ENCODE measurements at places on chromosomes 7 and 10.

DNA sequence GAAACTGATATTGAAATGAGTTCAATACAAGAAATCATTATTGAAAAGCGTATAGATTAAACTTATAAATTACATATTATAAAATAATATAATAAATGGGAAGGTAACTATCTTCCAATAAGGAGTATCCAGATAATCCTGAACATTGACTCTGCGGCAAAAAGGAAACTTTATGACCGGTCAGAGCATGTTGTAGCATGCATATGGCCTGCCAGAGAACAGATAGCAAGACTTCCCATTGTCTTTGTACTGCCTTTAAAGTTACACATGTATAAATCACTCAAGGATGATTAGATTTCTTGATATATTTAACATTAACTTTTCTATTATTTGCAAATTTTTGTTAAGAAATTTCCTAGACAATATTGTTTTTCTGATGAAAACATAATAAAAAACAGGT is 56.2 kb upstream of the ETV1 start:
- DNase-seq = no peak

DNA sequence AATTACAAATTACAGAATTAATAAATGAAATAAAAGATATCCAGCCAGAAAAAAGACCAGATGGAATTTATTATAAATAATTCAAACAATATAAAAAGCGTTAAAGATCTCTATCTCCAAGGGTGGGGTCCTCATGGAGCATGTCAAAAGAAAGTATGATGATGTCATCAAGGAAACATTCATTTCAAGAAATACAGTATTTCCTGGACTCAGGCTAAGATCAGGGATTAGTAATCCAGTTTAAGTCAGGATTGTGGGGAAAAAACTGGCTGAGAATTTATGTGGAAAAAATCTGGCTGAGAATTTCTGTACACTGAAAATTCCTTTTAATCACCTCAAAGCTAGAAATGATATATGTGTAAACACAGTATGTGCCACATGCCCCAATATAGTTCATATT is 1075.3 kb downstream of the XPNPEP1 start:
- no peak for DNase-seq

GRCh38 chr7:36910401-36910800 is 186.1 kb upstream of the AOAH start:
- DNase-seq = no peak

- DNase-seq = no peak
Measured at GRCh38 chr7:121936951-121937623, 64.1 kb downstream of the PTPRZ1 start.

- DNase-seq = no peak
Measured at GRCh38 chr10:114780577-114781184, 40.9 kb upstream of the FHIP2A start.

DNA sequence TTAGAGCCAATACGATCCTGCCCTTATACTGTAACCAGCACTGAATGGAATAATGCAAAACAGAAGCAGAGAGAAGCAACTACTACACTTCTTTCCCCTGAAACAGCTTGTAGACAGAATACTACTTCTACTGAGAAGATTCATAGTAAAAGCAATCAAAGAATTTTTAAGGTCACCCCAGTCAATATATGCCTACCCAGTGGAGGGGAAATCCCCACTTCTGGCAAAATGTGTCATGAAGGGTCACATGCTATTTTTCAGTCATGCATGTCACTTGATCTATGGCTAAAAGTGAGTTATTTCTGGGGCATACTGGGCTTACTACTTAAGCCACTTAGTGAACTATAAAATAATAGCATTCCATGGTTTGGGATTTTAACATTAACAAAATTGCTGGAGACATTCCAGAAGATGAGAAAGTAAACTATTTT is 25.6 kb downstream of the IRF5 start:
- DNase-seq = no peak

- DNase-seq = no peak
Measured at GRCh38 chr7:33882040-33882837, 23.1 kb upstream of the BMPER start.

DNA sequence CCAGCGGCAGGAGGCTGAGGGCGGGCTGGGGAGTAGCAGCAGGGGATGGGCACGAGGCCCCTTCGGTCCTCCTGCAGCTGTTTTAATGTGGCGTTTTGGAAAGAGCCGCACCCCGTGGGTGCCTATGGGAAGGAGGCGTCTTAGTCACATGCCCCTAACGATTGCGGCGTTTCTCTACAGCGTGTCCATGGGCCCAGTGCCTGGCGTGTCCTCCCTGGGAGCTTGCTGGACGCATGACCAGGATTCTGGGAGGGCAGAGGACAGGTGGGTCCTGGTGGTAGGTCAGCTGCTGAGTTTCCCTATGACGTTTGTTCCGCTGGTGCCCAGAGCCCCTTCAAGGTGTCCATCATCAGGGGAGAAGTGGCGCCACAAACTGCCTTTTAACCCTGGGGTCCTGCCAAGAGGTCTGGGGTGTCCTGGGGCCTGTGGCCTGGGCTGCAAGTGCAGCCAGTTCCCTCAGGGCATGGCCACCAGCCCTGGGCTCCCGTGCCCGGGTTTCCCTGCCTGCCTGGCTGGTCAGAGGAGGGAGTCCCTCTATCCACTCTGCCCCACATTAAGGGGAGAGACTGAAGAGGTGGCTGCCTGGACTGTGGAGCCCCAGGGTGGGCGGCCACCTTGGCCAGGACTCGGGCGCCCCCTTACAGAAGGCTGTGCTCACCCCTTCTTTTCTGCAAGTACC is 48.7 kb downstream of the PWWP2B start:
- no peak for DNase-seq

DNA sequence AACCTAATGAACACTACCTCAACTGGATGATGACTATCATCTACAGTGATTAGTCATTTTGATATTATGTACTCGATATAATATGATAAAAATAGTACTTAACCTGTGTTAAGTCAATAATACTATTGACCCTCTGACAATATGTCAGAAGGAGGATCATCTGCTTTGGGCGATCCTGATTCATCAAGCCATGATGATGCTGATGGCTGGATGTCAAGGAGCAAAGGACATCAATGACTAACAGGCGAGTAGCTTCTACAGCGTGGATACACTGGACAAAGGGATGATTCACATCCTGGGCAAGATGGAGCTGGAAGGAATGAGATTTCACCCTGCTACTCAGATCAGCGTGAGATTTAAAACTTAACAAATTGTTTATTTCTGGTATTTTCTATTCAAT is 94.4 kb upstream of the SKAP2 start:
- no peak for DNase-seq

DNA sequence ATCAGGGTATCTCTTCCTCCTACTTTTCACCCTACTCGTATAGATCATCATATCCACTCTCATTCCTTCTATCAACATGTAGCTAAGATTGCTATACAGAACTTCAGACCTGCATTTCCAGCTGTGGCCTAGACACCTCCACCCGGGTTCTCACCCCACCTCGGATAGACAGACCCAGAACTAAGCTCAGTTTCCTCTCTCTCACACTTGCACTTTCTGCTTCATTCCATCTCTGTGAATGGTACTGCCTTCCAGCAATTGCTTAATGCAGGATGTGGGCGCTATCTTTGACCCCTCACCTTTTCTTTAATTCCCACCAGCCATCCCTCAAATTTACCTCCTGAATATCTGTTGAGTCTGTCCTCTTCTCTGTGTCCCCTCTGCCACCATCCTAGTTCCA is 35.7 kb downstream of the AGK start:
- DNase-seq = no peak

- DNase-seq = no peak
Measured at GRCh38 chr7:55109404-55110167, 90.8 kb downstream of the EGFR start.
